ENCODE measurements at places on chromosomes 5 and 9.
A peak's percentile ranks its signal among the peaks of the same experiment; 100 is the strongest.

DNA sequence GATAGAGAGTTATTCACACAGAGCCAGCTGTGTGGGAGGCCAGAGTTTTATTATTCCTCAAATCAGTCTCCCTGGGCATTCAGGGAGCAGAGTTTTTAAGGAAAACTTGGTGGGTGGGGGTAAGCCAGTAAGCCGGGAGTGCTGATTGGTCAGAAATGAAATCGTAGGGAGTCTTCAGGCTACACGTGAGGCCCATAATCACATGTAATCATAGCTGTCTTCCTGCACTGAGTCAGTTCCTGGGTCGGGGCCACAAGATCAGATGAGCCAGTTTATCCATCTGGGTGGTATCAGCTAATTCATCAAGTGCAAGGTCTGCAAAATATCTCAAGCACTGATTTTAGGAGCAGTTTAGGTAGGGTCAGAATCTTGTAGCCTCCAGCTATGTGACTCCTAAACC is 10.8 kb upstream of the TTC39B start:
- DNase-seq = no peak

DNA sequence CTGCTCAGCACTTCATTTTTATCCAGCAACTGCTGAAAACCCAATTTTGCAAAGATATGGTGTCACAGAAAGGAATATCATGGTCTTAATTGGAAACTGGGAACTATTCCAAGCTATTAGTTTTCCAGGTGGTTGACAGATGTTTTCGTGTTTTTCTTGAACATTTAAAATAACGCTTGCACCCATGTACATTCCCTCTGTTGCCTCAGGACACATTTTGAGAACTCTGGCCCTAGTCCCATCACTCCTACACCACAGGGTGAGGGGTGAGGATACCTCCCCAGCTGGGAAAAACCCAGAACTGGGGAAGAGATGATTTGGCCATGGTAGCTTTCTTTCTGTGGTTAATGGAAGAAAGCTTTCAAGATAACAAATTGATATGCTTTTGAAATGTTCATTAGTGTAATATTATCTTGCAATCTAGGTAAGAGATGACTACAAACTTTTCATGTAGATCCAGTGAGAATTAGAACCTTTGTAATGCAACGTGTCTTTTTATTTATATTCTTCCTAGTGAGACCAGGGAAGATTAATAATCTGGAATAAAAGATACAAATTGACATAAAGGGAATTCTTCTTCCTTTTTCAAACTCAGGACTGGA is 627.0 kb downstream of the RAB3C start:
- DNase-seq = no peak

- DNase-seq = peak; percentile 53
Measured at GRCh38 chr9:21465859-21466518, 16.1 kb downstream of the IFNE start.

GRCh38 chr5:178357678-178358077 is 125.1 kb upstream of the PHYKPL start:
- DNase-seq = no peak

DNA sequence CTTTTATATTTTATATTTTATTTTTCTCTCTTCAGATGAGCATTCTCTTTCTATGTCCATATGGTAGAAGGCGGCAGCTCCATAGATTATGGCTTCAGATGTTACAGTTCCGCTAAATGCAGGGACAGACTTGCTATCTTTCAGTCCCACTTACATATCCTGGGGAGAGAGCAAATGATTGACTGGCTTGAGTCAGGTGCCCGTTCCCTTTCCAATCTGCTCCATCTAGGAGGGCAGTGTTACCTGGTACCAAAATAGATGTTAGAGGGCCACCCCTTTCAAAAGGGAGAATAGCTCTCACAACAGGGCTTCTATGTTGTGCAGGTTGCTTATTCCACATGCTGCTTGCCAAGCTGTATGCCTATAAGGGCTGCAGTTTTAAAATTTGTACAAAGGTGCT is 45.3 kb downstream of the ERBIN start:
- no peak for DNase-seq

DNA sequence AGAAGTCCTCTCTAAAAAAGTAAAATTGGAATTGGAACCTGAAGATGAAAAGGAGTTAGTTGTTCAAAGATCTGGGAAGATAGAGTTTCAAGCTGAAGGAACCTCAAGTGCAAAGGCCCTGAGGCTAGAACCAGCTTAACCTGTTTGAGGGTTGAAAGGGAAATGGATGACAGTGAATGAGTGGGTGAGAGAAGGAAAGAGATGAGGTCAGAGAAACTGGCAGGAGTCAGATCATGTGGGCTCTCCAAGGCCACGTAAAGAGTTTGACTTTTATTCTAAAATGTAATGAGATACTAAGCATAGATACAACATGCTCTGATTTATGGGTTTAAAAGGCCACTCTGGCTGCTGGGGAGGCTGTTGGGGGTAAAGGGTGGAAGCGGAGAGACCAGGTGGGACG is 2.5 kb upstream of the RAD23B start:
- DNase-seq = no peak

- DNase-seq = no peak
Measured at GRCh38 chr9:136133191-136133958, 14.7 kb upstream of the TMEM250 start.

GRCh38 chr5:172150514-172151425 is 37.3 kb downstream of the STK10 start:
- no peak for DNase-seq

- no peak for DNase-seq
Measured at GRCh38 chr9:14715102-14715501, 7.4 kb downstream of the CER1 start.

DNA sequence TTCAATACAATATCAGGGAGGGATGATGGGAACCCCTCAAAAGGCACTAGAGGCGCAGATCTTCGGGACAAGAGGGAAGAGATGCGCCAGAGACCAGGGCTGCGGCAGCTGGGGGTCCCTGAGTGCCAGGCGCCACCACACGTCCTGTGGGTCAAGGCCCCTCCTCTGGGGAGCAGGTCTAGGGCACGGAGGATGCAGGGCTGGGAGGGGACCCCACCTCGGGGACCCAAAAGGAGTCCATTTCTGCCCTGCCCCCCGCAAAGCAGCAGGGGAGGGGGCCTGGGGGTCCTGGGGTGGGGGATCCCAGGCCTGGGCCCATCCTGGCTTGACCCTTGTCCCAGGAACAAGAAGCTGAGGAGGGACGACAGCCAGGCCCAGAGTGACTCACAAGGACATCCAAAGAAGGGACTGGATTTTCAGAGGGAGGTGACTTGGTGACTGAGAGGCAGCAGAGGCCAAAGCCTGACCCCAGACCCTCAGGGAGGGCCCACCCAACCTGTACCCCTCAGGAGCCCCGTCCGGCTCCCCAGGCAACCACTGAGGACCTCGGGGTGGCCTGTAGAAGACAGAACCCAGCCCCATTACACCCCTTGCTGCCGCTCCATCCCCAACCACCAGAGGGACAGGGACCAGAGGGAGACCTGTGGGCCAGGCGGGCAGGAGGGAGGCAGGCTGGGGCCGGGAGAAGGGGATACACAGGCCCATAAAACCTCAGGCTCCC is 54.2 kb downstream of the LRSAM1 start:
- no peak for DNase-seq

- DNase-seq = no peak
Measured at GRCh38 chr5:167308466-167308865, 983.0 kb upstream of the WWC1 start.

GRCh38 chr5:142827934-142828576 is 57.9 kb downstream of the ARHGAP26 start:
- no peak for DNase-seq

- no peak for DNase-seq
Measured at GRCh38 chr9:109113892-109114609, 5.7 kb downstream of the TMEM245 start.

DNA sequence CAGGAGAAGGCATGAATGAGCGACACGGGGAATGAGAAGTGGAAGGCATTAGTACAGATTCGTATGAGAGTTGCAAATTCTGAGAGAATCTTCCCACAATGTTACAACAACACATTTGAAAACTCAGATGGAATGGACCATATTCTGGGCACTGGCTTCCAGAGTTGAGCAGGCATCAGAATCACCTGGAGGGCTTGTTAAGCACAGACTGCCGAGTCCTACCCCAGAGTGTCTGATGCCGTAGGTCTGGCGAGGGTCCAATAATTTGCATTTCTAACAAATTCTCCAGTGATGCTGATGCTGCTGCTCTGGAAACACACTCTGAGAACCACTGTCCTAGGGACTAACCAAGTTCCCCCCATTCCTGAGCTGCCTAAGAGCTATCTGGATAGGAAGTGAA is 2.9 kb upstream of the TLX3 start:
- DNase-seq = no peak

DNA sequence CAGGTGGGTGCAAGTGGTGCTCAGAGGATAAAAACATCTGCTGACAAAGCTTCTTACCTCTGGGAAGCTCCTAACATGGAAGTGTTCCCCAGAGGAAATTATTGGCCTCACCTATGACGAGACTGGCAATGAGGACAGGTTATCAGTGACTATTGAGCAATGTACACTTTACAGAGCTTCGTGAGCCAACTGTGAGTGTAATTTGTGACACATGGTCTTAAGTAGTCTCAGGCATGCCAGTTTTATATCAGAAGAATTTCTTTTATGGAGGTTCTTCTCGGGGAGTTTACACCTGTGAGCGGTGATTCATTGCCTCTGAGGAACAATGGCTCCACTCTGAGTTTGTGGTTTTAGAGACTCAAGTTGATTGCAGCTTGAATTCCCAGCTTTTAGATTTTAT is 11.3 kb downstream of the ANKDD1B start:
- no peak for DNase-seq

- DNase-seq = peak; percentile 48
Measured at GRCh38 chr9:31799953-31800609, 584.4 kb upstream of the ACO1 start.

DNA sequence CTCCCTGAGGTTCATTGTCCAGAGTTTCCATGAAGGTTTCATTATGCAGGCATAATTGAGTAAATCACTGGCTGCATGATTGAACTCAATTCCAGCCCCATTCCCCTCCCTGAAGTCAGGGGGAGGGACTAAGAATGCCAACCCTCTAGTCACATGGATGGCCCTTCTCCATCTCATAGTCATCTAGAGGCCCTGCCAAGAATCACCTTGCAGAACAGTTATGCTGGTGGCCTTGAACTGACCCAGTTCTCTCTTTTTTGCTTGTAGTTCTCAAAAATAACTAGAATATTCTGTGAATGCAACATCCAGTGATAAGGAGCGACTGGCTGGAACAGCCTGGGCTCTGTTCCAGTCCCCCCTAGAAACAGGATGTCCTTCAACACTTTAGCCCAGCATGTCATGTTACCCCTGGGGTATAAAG is 31.7 kb downstream of the SLC35A4 start:
- DNase-seq = no peak

DNA sequence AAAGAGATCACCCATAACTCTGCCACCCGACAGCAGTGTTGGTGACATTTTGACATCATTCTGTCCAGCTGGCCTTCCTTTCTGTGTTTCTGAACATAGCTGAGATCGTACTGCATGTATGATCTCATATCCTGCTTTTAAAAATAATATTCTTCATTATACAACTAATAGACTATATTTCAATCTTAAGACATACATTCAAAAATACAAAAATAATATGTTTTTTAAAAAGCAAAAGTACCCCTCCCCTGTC is 47.7 kb upstream of the RPL26L1 start:
- no peak for DNase-seq

- no peak for DNase-seq
Measured at GRCh38 chr5:96896806-96897205, 20.5 kb downstream of the ERAP2 start.

DNA sequence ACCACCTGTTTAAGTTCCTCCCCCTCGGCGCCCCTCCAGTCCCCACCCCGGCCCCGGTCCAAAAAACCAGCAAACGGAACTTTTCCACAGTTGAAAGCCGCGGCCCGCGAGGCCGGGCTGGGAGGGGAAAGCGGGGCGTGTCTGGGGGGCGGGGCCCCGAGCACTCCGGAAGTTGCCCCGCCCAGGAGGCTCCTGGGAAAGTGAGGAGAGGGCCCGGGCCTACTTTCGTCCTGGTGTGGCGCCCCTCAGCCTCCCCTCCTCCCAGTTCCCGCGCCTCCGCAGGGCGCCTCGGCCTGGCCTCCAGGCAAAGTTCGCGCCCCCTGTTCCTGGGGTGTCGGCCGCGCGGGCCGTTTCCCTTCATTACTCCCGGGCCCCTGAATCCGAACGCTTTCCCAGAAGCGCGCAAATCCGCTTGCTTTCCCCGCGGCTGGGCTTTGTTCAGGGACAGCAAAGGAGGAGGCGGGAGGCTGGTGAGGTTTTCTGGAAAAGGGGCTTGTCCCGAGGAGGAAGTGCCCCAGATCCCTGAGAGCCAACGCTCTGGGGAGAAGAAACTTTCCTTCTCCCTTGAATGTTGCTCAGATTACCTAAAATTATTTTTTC is 4.5 kb upstream of the DMRT3 start:
- no peak for DNase-seq

GRCh38 chr9:135790356-135790755 is 88.4 kb downstream of the KCNT1 start:
- DNase-seq = no peak

GRCh38 chr5:169354921-169355320 is 54.0 kb upstream of the SLIT3 start:
- DNase-seq = peak; percentile 35

GRCh38 chr9:93143830-93144530 is 9.9 kb upstream of the NINJ1 start:
- DNase-seq = no peak

DNA sequence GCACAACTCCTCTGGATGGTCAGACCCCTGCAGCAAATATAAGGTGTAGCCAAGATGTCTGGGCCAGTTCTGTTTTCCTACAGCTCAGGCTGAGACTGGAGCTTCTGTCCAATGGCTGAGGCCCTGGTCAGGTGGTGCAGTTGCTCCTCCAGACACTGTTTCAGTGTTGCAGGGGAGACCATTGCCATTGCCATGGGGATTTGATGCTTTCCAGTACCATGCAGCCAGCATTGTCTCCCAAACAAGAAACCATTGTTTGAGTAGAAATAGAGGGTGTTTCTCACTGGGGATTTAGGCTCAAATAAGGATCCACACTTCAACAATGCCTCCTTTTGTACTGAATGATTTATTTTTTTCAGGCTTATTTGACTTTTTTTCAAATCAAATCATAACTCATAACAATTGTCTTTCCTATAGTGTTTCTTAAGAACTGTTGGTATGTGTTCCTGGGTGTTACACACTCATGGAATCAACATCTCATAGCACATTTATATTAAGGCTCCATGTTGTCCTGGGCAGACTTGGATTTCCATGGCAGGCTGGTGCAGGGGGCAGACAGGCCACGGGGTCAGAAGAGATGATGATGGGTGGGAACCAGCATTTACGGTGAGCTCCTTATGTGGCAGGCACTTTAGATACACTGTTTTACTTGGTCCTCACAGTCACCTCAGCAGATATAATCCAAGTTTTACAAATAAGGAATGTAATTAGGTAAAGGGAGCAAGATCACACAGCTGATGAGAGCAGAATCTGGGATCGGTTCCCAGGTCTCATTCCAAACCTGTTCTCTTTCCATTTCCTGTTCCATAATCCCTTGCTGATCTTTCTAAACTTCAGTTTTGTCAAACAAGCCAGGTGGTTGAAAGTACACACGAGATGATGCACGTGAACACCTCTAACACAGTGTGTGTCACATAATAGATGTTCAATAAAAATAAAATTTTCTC is 95.9 kb upstream of the GNAQ start:
- no peak for DNase-seq

- DNase-seq = no peak
Measured at GRCh38 chr5:72063219-72063819, 44.0 kb upstream of the MAP1B start.
